Germinal center (tissue), 1 donor: ENCODE measurements at places on chromosomes 16 and 17.

GRCh38 chr16:50059669-50060068 is 6.1 kb upstream of the HEATR3 start:
- DNase-seq: no peak

GRCh38 chr17:27793906-27794569 is 6.3 kb downstream of the NOS2 start:
- DNase-seq: no peak

- no peak for DNase-seq
Observed at GRCh38 chr17:82960419-82961271, 118.8 kb upstream of the METRNL start.

DNA sequence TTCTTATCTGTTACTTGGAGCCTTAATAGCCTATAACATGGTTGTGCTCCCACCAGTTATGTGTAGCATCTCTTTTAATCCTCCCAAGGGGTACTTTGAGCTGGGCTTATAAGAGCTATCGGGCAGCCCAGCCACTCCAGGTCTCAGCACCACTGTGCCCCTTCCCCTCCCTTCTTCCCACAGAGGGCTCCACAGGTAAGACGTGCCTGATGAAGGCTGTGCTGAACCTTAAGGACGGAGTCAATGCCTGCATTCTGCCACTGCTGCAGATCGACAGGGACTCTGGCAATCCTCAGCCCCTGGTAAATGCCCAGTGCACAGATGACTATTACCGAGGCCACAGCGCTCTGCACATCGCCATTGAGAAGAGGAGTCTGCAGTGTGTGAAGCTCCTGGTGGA is 7.0 kb downstream of the TRPV2 start:
- no peak for DNase-seq

DNA sequence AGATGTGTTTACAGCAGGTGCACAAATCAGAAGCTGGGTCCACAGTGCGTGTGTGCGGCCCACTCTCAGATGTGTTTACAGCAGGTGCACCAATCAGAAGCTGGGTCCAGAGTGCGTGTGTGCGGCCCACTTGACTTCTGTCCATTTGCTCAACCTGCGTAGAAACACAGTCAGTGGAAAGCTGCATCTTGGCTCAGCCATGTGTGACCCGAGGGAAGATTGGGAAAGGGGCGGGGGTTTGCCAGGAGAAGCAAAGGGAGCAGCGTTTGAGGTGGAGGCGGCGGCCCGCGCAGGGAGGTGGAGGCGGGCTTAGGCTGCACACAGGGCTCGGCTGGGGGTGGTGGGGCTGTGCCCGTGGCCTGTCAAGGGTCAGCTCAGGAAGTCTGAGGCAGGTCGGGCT is 4.3 kb downstream of the CTU2 start:
- DNase-seq: no peak

- no peak for DNase-seq
Observed at GRCh38 chr17:2212400-2212981, 91.1 kb downstream of the SMG6 start.

GRCh38 chr17:2709183-2709661 is 2.3 kb downstream of the CLUH start:
- peak; percentile 75 for DNase-seq

DNA sequence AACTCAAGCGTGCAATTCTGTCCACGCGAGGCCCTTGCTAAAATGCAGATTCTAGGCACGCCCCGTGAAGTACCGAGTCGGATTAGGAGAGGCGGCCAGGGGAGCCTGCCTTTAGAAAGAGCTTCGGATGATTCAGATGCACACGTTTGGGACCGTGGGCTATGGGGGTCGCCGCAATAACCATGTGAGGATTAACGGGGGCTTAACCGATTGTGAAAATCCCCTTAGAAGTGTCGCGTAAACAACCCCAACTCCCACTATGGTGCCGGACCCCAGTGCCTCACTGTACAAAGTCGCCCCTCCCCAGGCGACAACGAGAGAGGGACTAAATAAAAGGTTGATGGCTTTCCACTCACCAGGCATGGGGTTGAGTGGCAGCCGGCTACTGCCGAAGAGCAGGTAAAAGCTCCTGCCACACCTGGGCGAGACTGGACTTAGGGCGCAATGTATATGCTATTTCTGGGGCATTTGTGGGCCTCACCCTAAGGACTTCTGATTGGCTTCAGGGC is 635 bp upstream of the SP2 start:
- DNase-seq: no peak

DNA sequence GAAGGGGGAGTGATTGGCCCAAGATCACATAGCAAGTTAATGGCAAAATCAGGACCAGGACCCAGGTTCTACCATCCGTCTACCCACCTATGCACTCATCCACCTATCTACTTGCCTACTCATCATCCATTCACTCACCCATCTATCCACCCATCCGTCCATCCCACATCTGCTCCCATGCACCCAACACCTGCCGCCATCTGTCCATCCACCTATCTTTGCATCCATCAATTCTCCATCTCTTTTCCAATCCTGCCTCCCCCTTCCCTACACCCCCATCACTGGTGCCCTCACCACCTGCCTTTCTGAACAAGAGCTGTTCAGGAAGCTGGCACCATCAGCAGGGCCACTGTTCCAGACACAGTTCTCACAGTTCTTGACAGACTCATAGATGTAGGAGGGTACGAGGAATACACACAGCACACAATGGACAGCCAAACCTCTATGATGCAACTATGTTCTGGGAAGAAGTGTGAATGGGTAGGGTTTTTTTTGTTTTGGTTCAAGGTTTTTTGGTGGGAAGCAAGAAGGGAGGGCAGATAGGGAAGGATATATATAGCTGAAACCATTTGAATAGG is 4.5 kb downstream of the SAMD14 start:
- no peak for DNase-seq

- no peak for DNase-seq
Observed at GRCh38 chr17:65530523-65531255, 30.8 kb downstream of the AXIN2 start.

DNA sequence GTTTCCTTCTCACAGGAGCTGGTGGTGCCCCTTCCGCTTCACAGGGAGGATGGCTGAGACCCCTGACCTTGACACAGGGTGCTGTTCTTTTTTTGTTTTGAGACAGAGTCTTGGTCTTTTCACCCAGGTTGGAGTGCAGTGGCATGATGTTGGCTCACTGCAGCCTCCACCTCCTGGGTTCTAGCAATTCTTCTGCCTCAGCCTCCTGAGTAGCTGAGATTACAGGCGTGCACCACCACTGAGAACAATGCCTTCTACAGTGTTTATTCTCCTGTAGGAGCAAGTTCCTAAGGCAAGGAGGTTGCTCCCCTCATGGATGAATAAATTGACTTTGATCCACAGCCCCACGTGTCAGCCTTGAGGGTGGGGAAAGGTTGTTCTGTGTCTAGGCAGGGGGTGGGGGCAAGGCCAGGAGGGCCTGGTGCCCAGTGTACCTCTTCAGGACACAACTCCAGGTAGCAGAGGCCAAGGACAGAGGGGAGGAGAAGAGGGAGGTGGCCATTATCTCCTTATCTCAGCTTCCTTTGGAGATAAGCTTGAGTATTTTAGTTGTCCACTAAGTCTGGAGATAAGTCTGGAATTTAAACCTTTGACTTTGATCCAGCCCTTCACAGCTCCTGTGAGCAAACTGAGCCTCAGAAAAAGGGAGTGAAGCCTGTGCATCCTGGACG is 159.4 kb downstream of the SEC14L1 start:
- no peak for DNase-seq

DNA sequence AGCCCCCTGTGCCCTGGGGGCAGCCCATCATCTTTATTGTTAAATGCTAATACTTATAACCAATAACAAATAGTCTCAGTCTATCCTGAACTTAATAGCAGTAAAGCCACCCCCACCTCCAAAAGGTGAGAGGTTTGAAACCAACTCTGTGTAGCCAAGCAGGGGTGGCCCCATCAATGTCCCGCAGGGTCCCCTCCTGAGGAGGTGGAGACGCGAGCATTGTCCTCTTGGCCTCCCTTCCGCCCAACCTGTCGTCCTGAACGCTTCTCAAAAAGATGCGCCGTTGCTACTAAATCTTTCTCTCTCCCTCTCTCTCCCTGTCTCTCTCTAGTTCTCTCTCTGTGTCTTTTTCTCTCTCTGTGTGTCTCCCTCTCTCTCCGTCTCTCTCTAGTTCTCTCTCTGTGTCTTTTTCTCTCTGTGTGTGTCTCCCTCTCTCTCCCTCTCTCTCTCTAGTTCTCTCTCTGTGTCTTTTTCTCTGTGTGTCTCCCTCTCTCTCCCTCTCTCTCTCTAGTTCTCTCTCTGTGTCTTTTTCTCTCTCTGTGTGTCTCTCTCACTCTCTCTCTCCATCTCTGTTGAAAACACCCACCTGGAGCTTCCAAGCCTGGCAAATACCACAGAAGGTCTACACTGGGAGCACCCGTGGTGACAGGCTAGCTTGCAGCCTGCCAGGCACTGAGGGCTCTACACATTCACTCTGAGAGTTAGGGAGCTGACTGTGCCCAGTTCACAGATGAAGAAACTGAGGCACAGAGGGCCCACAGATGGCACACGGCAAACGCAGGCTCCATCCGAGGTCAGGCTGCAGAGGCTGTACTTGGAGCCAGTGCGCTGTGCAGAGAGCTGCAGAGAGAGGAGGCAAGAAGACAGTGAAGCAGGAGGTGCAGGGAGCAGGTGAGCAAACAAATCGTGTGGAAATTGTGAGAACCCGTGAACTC is 185.9 kb downstream of the C16orf95 start:
- DNase-seq: no peak

- no peak for DNase-seq
Observed at GRCh38 chr16:31334934-31335333, 20.0 kb upstream of the ITGAX start.

DNA sequence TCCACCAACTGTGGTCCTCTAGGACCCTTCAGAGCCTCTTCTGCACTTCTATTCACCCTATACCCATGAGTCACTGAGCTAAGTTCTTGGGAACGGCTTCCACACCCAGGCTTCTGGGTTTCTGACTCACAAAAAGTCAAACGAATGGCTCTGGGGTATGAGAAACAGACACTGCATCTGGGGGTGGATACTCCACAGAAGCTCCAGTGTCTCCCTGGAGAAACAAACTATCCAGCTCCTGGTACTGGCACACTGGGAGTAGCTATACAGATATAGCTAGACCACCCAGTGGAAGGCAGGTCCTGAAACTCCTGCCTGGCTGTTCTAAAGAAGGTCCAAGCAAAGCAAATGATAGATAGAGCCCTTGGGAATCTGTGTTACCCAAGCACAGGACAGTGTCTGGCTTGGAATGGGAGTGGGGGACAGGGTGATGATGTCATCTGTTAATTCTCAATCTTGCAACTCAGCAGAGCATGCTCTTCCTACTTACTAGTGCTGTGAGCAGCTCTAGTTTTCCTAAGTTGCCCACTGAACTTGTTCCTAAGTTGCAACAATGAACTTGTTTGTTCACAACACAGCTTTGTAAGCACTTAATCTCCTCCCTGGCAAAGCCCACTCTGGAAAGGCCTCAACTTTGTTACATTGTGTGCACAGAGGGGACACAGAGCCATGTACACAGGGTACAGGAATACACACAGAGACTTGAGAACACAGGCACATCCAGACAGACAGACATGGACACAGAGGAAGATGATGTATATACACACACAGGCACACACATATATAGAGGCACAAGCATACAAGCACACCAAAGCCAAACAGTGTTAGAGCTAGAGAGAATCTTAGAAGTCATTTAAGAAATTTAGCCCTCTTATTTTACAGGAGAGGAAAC is 6.7 kb downstream of the MMP28 start:
- DNase-seq: no peak

GRCh38 chr17:31843070-31843745 is 15.8 kb downstream of the COPRS start:
- no peak for DNase-seq

GRCh38 chr17:76793775-76794174 is 55.9 kb downstream of the MFSD11 start:
- no peak for DNase-seq

GRCh38 chr17:27378482-27379175 is 77.6 kb upstream of the KSR1 start:
- DNase-seq: no peak

DNA sequence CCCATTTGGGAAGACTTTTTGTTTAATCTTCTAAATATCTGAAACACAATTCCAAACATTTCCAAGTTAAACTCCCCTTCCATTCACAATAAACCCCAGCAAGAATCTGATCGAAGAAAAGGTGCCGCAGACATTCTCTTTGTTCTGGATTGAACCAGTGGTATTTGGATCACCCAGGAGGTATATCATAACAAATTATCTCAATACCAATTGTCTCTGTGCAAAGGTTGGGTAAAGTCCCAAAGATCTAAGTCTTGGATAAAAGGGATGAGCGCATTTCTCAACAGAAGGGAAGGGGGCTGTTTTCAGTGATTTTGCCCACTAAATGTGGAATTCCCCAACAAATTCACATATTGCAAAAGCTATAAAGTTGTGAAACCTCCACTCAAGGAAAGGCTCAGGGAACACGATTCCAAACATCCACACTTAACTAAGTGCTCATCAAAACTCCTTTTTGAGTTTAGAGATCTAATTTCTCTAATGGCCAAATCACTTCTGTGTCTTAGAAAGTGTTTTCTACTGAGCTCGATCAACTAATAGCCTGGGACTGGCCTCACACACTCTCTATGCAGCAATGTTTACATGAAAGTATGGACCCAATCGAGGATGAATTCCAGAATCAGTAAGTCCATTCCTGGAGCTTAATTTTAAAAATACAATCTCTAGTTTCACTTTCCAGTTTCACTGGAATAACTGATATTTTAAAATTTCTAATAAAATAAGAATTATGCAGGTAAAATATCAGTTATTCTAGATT is 30.9 kb downstream of the SALL1 start:
- no peak for DNase-seq

- no peak for DNase-seq
Observed at GRCh38 chr17:77326076-77326591, 185.4 kb downstream of the SEC14L1 start.

DNA sequence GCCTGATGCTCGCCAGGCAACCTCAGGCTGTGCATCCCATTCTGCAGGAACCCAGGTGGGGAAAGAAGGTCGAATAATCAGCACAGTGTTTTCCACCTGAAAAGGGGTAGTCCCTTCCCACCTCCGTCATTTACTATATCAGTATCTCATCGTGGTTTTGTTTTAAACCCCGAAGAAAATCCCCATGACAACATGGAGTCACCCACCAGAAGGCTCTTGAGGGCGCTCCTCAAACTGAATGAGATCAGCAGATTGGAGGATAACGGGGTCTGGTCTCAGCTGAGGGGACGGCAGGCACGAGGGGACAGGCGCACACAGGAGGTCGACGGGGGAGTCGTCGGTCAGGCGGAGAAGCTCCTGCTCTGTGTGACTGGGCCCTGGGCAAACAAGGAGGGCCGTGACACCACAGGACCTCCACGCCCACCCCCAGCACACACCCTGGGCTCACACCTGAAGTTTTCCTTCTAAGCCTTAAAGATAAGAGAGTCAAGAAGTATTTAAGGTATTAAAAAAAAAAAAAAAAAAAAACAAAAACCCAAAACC is 44.2 kb downstream of the MARF1 start:
- no peak for DNase-seq
